ENCODE measurements at places on chromosomes 2 and 18.

- no peak for ATAC-seq
Measured at GRCh38 chr2:143452817-143453451, 323.7 kb downstream of the ARHGAP15 start.

DNA sequence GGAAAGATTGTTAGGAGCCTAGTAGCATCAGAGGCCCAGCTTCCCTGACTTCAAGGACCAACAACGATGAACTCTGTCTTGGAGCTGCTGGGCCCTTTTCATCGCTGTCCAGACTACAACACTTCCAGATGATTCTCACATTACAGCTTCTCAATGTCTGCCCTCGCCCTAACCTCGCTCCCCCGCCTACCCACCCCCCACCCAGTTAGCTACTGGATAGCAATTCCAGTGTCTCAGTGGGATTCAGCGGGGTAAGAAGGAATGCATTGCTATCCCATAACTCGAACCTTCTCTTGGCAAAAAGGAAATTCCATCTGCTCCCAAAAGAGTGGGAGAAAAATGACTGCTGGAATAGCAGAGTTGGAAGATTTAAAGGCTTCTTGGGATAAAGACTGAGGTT is 65.0 kb downstream of the RPL37A start:
- no peak for ATAC-seq

GRCh38 chr2:39787950-39788349 is 8.9 kb upstream of the THUMPD2 start:
- no peak for ATAC-seq

DNA sequence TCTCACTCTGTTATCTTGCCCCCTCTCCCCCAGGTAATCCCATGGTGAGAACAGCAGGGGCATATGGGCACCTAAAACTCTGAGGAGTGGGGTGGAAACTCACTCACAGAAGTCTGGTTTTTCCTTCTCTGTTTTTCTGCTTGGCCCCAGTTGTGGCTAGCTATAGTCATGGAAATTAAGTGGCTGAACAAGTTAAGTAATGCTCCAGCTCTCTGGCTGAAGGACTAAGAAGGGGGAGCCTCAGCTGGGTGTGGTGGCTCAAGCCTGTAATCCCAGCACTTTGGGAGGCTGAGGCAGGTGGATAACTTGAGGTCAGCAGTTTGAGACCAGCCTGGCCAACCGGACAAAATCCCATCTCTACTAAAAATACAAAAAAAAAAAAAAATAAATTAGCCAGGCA is 261.0 kb downstream of the TPGS2 start:
- ATAC-seq, result no peak

- ATAC-seq, result no peak
Measured at GRCh38 chr18:47075098-47075883, 39.9 kb upstream of the ELOA2 start.

DNA sequence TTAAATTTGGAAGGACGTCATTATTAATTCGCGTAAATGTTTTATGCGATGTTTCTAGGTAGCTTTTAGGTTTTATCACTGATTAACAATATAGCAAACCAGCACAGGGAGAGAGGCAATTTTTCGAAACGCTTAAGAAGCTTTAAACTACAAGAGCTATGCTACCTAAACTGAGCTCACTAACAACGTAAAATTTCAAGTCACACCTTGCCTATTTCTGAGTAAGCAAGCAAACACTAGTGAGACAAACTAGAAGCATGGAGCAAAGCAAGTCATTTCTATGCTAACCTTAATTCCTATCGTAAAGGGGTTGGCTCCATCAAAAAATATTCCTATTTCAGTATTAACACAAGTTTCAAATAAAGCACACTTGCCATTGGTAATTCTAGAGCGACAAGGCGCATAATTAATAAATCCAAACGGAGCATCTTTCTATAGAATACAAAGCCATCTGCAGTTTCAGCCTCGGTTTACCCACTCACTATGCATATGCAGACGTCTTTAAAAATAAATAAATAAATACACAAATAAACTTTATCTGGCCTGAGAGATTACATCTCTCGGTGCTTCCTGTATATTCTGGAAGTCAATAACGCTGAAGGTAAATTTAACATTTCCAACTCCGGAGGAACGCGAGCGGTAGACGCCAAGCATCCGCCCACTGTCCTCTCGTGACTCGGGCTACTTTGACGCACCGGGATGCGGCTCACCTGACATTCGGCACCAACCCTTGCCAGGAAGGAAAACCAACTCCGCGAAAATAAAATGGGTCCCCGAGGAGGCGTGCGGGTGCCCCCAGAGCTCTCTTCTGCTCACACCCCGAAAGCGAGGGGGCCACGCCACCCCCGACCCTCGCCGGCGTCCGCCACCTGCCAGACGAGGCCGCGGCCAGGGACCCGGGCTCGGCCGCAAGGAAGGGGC is 947 bp downstream of the ITSN2 start:
- peak; percentile 5 for ATAC-seq

DNA sequence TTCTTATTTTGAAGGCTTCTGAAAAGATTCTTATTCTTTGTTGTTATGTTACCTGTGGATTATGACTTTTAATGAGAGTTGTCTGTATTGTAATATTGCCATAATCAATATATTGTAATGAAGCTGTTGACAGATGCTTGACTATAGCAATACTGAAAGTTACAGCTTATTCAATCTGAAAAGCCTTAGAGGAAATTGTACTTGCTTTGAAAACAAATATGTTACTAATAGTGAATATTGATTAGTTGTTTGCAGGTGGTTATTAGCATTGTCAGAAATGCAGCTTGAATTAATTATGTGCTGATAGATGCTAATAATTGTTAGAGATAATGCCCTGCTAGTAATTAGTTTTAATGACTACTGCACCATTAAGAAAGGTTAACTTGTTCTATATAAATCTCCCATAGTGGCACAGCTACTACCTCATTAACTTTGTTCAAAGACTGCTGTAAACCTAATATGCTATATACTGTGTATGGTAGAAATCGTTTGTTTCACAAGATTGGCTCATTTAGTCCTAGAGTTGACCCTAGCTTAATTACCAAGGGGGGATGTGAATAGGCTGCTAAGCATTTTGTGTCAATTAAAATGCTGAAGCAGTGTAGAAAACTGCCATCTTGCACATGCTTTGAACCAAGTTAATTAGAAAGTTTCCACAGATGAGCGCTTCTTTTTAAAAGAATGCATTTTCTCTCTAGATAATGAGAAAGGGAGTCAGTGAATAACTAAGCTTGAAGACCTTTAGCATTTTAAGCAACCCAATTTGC is 30.5 kb downstream of the SLC39A10 start:
- ATAC-seq, result peak; percentile 36

DNA sequence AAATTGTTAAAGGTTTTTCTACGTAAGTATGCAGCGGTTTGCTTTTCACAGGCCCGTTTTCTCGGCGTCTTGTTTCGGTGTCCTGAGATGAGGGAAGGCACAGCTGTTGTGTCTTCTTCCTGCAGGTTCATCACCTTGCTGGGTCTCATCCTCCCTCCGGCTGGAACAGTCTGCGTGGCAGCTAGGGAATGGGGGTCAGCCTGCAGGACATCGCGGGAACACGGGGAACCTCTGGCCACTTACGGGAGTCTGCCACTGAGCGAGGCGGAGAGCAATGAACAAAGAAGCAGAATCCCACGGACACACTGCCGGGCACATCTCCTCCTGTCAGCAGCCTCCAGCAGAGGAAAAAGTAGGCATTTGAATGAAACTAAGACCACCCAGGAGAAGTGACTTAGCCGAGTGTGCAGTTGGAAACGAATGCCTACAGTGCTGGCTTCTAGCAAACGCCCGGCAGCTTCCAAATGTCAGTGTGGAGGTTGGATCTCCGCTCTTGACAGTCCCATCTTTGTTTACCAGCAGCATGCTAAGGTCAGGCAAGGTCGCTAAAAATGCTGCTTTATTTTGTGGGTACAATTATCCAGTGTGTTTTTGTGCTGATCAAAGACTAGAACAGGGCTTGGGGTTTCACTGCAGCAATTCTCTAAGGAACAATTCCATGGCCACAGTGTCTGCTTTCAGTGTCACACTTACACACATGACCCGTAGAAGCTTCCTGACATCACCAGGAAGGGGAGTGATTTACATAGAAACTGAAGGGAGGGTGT is 109.8 kb upstream of the SEC11C start:
- ATAC-seq, result peak; percentile 97

DNA sequence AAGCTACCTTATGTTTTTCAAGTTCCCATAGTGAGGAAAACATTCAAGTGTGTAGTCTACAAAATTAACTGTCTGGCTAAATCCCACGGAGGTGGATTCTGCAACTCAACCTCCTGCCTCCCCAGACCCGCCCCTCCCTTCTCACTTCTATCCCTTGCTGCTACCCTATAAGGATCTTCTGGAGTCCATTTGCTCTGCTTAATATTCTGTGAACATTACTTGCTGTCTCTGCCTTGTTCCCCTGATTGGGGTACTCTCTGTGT is 163.2 kb downstream of the KCNE4 start:
- no peak for ATAC-seq

- ATAC-seq, result no peak
Measured at GRCh38 chr2:132473174-132473883, 56.7 kb downstream of the GPR39 start.

DNA sequence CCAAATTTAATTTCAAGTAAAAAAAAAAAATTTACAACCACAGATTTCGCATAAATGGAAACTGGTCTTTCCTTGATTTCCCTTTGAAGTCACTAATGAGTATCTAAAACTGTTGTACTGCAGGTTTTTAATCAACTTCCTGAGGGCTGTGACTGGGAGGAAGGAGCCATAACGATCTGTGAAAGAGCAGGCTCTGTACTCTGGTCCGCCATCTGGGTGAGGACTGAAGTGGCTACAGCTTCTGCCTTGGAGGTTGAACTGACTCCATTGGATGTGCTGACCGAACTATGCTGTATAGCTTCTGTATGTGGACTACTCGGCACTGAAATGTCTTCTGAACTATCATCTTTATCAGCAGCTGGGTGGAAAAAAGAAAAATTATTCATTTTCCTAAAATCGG is 69.3 kb upstream of the CHN1 start:
- no peak for ATAC-seq

DNA sequence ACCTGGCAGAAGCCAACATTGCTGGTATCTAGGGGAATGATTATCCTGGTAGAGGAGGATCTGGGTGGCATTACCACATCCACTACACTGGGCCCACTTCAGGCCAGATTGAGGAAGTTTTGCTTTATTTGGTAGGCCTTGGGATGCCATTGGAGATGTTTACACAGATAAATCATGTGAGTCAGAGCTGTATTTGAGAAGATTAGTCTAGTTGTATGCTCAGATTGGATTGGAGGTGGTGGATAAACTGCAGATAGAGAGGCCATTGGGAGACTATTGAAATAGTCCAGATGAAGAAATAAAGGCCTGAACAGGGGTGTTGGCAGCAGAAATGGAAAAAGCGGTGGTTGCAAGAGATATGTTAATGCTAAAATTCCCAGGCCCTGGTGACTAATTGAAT is 81.5 kb downstream of the EFEMP1 start:
- no peak for ATAC-seq

GRCh38 chr2:32783469-32783868 is 155.6 kb downstream of the TTC27 start:
- ATAC-seq, result no peak

DNA sequence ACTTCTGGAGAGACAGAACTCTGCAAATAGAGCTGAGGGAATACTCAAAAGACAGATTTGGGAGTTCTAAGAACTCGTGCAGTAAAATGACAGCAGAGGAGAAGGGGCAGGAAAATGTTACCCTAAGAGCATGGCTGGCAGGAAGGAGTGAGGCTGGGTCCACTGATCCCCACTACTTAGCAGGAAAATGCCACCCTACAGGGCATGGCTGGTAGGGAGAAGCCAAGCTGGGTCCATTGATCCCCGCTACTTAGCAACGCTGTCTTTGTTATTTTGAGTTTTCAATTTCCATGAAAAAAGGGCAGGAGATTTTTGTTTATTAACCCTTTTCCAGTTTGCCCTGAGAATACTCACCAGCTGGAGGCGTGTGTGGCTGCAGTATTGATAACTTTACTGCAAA is 100.3 kb upstream of the TMEM200C start:
- no peak for ATAC-seq

DNA sequence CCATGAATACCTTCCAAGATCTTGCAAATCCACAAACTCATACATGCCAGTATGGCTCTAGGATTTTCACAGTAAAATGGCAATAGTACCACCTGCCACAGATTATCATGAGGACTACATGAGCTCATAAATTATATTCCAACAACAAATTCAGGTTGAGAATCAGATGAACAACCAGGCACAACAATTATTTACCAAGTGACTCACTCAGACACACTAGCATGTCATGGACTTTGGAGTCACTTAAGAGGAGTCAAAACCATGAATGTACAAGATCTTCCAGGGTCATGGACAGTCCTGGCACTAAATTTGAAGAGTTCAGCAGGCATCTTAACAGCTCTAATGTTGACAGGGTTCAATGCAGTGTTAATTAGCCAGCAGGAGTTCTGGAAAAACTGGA is 34.4 kb upstream of the BZW1 start:
- no peak for ATAC-seq

DNA sequence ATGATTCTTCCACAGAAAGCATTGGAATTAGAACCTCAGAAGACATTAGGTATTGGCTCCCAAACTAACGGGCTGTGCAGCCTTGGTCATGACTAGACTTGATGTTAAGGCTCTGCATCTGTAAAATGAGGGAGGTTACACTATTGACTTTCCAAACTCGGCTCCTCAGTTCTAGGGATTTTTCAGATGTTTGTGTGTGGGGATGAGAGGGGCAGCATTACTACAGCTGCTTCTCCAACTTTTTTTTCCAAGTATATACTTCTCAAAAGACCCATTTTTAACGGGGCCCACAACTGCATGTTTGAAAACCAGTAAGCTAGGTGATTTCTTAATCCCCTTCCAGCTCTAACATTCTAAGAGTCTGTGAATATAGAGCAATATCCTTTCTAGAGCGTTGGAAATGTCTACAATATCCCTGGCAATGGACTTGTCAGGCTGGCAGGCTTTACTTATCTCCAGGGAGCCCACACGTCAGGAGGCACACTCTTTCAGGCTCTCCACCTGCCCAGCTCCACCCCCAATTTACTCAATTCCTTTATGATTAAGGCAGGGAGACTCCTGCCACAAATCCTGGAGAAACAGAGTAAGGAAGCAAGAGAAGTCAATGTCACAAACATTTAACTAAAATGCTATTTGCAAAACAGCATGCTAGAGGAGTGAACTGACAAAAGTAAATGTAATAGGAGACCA is 844 bp upstream of the MPV17 start:
- no peak for ATAC-seq

GRCh38 chr2:229855116-229855515 is 66.7 kb downstream of the TRIP12 start:
- no peak for ATAC-seq

DNA sequence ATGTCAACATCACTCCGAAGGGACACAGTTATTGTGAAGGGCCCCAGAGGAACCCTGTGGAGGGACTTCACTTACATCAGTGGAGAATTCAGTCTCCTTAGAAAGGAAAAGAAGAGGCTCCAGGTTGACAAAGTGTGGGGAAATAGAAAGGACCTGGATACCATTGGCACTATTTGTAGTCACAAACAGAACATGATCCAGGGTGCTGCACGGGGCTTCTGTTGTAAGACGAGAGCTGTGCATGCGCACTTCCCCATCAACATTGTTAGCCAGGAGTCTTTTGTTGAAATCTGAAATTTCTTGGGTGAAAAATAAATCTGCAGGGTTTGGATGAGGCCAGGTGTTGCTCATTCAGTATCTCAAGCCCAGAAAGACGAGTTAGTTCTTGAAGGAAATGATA is 2.4 kb upstream of the ALPK2 start:
- no peak for ATAC-seq

- no peak for ATAC-seq
Measured at GRCh38 chr2:235391921-235392615, 101.8 kb upstream of the AGAP1 start.

GRCh38 chr2:133053541-133053940 is 383.5 kb upstream of the LYPD1 start:
- no peak for ATAC-seq

GRCh38 chr2:88560619-88561307 is 66.5 kb downstream of the EIF2AK3 start:
- ATAC-seq, result no peak

GRCh38 chr2:105828558-105828957 is 83.8 kb downstream of the NCK2 start:
- peak; percentile 50 for ATAC-seq

Measured in motor neuron (in vitro differentiated cells).